ENCODE measurements at places on chromosomes 5 and 9.

GRCh38 chr5:113043491-113043931 is 66.9 kb downstream of the DCP2 start:
- no peak for DNase-seq

DNA sequence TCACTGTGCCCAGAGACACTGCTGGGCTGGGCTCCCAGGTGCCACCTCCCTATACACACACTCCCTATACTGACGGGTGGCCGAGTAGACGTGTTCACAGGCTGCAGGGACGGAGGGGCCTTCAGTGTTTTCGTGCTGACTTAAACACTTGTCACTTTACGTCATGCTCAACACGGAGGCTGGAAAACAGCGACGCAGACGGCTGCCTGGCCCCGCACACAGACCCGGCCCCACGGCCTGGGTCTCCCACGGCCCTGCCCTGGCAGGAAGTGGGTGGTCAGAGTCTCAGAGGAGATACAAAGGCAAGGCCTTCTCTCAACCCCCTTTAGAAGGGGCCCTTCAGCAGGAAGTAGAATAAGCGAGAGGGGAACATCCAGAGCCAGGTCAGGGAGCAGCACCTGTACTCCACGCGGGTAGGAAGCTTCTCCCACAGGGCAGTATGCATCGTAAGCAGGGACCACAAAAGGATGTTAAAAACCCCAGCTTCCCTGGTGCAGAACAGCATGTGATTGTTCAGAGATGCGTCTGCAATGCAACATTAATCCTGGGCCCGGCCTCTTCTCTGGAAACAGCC is 11.9 kb upstream of the TBC1D9B start:
- no peak for DNase-seq

- DNase-seq = no peak
These were observed 7.3 kb upstream of the CTSV start for GRCh38 chr9:97046228-97046627.

- no peak for DNase-seq
These were observed 163.1 kb downstream of the LRRC70 start for GRCh38 chr5:62741761-62742160.

- no peak for DNase-seq
These were observed 64.0 kb downstream of the POU5F2 start for GRCh38 chr5:93677359-93677891.

GRCh38 chr5:129768735-129769134 is 20.8 kb downstream of the MINAR2 start:
- DNase-seq = no peak

DNA sequence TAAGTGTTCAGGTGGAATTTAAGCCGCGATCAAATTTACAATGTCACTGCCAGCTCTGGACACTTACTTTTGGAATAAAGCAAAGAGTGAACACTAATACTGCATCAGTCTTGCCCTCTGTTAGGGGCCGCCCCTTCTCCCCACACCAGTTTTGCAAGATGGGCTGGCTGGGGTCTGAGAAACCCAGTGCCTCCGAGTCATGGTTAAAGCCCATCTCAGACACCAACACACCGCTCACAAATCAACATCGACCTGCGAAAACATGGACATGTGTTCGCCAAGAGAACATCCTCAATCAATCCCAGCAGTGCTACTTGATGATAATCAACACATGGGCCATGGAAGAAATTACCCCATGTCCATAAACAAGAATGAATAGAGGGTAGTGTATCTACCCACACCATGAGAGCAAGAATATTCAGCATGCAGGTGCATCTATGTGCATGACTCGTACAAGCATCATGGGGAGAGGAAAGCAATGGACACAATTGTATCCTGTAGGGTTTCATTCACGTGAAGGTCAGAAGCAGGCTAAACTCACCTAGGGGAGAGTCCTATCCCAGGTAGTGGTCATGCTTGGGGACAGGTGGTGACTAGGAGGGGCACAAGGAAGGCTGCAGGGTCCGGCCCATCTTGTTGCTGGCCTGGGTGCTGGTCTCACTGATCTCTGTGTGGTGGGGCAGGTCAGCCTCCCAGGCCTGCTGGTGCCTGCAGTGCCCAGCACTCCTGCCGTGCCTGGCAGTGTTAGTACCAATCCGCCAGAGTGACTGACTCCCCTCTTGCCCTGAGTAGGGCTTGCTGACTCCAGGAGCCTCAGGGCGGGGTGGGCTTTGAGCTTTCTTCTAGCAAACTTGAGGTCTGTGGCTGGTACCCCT is 5.0 kb downstream of the S1PR3 start:
- no peak for DNase-seq

- no peak for DNase-seq
These were observed 345.7 kb downstream of the TLE4 start for GRCh38 chr9:79917421-79917820.

GRCh38 chr5:5751987-5752386 is 329.5 kb downstream of the ICE1 start:
- DNase-seq = no peak

GRCh38 chr5:18101532-18101931 is 467.3 kb downstream of the TAF11L14 start:
- no peak for DNase-seq

- no peak for DNase-seq
These were observed 51.4 kb downstream of the SMARCA2 start for GRCh38 chr9:2066312-2067273.

DNA sequence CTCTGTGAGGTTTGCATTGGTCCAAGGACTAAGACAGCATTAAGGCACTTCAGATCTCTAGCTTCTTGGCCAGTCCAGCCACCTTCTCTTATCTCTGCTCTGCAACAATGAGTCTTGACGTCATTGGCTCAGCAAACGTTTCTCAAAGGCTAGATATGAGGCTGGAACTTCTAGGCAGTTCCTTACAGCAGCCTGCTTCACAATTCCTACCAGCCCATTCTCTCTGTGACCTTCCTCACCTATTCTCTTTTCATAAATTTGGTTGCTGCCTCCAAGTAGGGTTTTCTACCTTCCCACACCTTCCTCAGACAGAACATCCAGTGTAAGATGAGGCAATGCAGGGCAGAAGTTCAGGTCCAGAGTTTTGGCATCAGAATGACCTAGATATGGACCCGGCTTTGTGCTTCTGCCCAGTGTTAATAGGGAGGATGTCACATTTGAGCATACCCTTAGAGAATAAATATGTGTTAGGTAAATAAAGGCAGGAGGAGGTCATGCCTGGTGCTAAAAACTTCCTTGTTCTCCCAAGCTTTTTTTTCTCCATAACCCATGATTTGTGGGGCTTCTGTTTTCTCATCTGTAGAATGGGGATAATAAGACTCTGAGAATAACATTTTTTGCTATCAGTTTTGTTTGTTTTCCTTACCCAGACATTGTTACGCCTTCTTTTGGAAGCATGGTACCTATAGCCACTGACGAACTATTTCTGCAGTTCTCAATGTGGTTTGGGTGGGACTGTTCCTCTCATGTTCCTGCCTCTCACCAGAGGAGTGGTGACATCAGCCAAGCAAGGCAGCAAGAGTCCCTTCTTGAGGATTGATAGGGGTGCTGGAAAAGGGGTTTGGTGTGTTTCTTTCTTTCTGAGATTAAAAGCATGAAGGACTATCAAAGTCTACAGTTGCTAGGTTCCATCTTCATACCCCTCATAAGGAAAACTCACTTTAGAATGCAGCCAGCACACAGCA is 220.6 kb upstream of the TRIM32 start:
- DNase-seq = no peak

DNA sequence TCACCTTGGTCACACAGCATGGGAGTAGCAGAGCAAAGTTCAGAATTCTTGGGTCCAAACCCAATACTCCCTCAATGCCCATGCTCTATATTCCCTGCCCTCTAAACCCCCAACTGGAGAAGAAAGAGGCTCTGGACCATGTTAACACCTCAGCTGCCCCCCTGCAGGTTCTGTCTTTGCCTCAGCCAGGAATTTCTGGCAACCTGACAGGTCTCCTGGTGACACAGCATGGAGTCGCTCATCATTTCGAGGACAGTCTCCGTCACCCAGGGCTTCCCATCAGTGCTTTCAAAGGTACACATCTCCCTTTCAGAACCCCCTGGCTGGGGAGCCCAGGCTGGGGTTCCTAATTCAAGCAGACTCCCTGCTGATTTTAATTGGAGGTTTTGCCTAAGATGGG is 189.5 kb downstream of the BRINP1 start:
- no peak for DNase-seq

GRCh38 chr5:41876678-41877077 is 6.5 kb upstream of the OXCT1 start:
- no peak for DNase-seq

- DNase-seq = no peak
These were observed 61.2 kb upstream of the MAP1B start for GRCh38 chr5:72046106-72046505.

DNA sequence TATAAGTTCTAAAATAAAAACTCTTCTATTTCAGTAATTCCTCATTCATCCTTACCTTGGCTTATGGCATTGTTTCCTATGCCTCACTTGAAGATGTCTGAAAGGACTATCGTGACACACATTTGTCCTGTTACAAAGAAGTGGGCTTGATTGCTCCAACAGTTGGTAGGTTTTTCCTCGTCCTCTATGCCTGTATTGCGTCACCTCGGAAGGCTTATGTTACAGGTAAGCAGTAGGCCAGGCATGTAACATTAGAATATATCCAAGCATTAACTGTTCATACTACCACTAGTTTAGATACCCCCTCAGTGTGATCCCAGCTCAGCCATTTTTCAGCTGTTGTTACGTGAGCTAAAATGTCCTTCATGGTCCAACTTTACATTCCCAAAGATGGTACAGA is 116.7 kb downstream of the MLLT3 start:
- DNase-seq = no peak

DNA sequence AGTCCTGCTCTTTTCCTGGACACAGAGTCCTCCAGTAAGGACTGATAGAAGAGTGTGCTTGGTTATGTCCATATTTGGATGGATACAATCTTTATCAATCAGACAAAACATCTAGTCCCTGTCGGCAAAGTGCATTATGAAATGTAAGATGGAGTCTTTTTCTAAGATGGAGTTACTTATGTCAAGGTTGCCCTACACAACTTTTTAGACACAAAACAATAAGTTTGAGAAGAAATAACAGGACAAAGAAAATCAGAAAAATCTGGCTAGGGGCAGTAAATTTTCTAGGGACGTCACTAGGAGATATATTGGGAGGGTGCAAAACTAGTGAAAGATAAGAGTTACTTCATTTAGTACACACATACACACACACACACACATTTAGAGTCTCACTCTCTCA is 23.3 kb upstream of the SUB1 start:
- no peak for DNase-seq

DNA sequence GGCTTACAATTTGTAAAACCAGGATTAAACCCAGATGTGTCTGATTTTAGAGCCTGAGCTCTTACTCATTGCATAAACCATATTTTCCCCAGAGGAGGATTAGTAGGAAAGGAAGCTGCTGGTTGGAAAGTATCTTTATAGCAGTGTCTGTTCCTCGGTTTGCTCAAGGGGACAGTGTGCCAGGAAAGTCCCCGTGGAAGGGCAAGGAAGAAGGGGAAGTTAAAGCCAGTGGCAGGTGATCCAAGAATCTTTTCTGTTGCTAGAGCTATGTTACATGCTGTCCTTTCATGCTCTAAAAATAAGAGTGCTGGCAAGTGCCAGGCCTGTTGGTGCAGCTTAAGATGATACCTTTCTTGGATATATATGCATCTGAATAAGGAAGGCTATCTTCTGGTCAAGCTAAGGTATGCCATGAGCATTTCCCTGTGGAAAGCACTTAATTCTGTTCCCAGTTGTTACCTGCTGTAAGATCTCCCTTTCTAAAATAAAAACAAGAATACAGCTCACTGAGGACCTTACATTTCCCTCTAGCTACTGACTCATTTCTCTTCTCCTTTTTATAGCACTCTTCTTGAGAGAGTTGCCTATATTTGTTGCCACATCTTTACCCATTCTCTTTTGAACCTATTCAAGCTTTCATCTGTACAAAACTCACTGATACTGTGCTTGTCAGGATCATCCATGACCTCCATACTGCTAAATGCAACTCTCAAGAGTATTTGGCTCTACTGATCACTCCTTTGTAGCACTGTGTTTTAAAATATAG is 8.0 kb downstream of the PDCD1LG2 start:
- DNase-seq = no peak

- DNase-seq = no peak
These were observed 328.2 kb downstream of the TUSC1 start for GRCh38 chr9:25350011-25350410.

Measured in esophagus squamous epithelium (tissue), 5 donors.